ENCODE measurements at places on chromosomes 12 and 14.

- DNase-seq: no peak
Observed at GRCh38 chr12:110744151-110744571, 1.5 kb upstream of the PPP1CC start.

DNA sequence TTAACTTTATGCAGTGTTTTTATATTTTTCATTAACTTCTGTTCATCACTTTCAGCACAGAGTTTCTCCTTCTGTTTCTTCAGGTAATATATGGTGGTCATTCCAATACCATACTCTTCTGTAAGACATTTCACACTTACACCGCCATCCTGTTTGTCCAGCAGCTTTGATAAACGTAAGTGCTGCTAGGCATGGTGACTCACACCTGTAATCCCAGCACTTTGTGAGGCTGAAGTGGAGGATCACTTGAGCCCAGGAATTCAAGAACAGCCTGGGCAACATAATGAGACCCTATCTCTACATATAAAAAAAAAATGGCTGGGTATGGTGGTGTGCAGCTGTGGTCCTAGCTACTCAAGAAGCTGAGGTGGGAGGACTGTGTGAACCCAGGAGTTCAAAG, 55.8 kb downstream of the EXOC5 start:
- no peak for DNase-seq

GRCh38 chr14:51079489-51079888, 15.4 kb downstream of the TRIM9 start:
- DNase-seq: no peak

- peak; percentile 35 for DNase-seq
Observed at GRCh38 chr14:75944607-75945241, 37.1 kb downstream of the TGFB3 start.

GRCh38 chr12:25644979-25645378, 91.9 kb upstream of the LMNTD1 start:
- DNase-seq: no peak

DNA sequence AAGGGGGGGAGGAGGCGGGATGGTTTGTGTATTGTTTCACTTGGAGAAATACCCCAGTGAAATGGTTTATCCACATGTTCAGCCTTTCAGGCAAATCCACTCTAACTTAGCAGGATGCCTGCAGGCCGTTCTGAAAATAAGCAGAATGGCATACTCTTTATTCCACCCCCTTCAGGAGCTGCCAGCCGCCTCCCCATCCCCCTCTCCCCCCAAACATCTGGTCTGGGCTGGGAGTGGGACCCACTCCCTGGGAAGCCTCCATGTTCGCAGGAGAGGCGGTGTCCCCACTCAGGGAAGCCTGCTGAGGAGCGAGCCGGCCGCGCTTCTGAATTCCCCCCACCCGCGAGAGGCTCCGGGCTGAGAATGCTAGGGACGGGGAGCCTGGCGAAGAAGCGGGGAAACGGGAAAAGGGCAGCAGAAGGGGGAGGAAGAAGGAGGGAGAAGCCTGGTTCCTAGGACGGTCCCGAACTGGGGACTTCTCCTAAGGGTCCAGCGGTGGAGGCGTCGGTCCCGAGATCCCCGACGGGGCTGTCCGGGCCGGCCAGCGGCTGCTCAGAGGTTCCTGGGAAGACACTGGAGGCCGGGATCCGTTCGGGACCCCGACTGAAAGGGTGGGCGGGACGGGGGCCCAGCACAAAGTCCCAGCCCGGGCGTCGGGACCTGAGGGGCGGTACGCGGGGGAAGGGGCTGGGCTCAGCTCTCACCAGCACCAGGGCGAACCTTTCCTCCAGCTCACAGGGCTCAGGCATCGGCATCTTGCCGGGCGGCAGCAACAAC, 666 bp downstream of the FMNL3 start:
- DNase-seq: no peak

- no peak for DNase-seq
Observed at GRCh38 chr14:94952097-94952496, 182.2 kb upstream of the GSC start.

- no peak for DNase-seq
Observed at GRCh38 chr14:22658946-22659345, 14.8 kb upstream of the OR6J1 start.
